ENCODE measurements at places on chromosomes 7 and 10. TPM values are rescaled to one million over a fixed set of nuclear protein-coding genes. Genes with fewer than 3 reads are reported as not detected.

Gene STARD3NL
- 60.5 TPM for polyA plus RNA-seq

DNA sequence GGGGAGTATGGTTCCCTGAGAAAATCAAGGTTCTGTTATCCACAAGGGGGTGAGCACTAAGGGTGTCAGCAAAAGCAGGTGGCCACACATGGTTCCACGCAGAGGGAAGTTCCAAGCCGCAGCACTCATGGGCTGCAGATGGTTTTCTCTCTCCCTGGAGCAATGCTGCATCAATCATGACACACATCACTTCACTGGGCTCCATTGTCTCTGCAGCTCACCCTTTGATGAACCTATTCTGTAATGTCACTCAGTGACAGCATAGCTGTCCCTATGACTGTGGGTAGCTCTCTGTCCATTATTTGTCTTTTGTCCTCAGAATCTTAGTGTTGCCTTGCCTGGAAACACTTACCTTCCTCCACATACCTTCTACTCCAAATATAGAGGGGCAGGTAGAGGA is 34.8 kb downstream of the LRRC18 start:
- DNase-seq = no peak

DNA sequence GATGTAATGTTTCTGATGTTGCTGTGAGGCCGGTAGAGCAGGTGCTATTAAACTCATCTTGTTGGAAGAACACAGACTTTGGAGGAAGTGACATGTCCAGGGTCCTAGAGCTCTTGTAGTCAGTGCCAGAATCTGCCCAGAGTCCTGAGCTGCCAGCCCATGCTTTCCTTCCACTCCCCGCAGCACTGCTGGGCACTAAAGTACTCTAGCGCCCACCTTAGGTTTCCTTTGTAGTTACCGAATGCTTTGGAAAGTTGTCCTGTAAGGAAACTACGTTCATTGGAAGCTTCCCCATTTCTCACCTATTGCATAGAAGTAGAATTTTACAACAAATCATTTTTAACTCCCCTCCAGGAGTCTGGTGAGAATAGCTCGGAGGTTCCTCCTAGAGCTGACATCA is 11.0 kb downstream of the ZNF862 start:
- DNase-seq = no peak

- no peak for DNase-seq
Observed at GRCh38 chr7:39921506-39922175, 28.4 kb upstream of the CDK13 start.

Gene PLCE1
- 36.6 TPM for polyA plus RNA-seq

DNA sequence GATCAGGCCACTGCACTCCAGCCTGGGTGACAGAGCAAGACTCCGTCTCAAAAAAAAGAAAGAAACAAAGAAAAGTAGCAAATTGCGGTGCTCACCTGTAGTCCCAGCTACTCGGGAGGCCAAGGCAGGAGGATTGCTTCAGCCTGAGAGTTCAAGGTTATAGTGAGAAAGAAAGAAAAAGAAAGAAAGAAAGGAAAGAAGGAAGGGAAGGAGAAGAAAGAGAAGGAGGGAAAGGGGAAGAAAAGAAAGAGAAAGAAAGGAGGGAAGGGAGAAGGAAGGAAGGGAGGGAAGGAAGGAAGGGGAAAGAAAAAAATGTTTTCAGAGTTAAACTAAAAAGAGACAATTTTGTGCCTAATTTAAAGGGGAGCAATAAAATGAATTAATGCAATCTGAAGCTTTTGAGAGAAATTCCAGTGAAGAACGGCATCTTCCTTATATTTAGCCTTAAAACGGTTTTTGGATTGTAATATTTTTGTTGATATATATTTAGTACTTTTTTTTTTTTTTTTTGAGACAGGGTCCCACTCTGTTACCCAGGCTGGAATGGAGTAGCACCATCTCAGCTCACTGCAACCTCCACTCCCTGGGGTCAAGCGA is 47.4 kb upstream of the RSBN1L start:
- no peak for DNase-seq

Gene ACTL6B
- 0.22 TPM for polyA plus RNA-seq

GRCh38 chr7:151395036-151395367 is 14.8 kb downstream of the WDR86 start:
- no peak for DNase-seq

- no peak for DNase-seq
Observed at GRCh38 chr7:43204081-43204480, 91.6 kb downstream of the HECW1 start.

DNA sequence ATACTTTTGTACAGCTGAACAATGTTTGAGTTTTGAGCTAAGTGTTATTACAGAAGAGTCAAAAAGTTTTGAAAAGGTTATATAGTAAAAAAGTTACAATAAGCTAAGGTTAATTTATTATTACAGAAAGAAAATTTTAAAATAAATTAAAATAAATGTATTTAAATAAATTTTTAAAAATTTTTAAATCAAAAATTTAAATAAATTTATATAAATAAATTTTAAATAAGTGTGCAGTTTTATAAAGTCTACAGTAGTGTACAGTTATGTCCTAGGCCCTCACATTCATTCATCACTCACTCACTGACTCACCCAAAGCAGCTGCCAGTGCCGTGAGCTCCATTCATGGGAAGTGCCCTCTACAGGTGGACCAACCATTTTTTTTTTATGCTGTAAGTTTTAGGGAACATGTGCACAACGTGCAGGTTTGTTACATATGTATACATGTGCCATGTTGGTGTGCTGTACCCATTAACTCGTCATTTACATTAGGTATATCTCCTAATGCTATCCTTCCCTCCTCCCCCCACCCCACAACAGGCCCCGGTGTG is 462.9 kb upstream of the ZMIZ1 start:
- no peak for DNase-seq

Gene AMZ1
- polyA plus RNA-seq = 0.16 TPM

GRCh38 chr7:158087196-158087595 is 500.4 kb downstream of the PTPRN2 start:
- no peak for DNase-seq

DNA sequence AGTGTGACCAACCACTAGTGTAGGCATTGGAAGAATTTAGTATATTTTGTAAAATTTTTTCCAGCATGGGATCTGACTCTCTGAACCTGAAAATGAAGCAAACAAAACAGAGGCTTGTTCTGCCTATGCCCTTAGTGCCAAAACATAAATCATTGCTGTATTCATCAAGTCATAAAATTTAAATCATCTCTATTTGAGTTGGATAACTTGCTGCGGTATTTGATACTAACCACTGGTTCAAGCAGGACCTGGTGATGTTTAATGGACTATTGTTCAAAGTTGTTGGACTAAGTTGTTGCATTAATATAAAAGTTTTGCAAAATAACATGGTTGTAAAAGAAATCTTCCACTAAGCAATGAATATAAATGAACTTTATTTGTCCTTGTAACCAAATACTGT is 19.8 kb upstream of the RPA3 start:
- no peak for DNase-seq

Gene CCDC3
- polyA plus RNA-seq = 13.8 TPM

Gene SPDYE6
- 0.16 TPM for polyA plus RNA-seq

Gene ELN
- 118 TPM for polyA plus RNA-seq

Gene ABCB4
- polyA plus RNA-seq = 2.6 TPM

DNA sequence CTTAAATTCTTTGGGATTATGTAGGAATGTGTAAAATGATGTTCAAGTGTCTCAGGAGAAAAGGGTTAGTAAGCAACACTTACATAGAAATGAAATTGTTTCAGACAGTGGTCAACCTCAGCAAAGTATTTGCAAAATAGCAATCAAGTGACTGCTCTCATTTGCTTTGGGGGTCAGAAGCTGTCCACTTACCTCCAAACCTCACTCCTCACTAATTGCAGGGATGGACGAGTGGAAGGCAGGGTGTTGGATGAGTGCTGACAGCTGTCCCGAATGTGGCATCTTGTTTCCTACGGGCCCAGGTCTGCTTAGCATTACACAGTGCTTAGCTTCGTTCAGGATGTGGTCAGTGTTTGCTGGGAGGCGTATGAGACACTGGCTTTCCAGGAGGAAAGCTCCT is 437.0 kb downstream of the SUGCT start:
- DNase-seq = no peak

Gene MOGAT3
- polyA plus RNA-seq = 1.4 TPM

DNA sequence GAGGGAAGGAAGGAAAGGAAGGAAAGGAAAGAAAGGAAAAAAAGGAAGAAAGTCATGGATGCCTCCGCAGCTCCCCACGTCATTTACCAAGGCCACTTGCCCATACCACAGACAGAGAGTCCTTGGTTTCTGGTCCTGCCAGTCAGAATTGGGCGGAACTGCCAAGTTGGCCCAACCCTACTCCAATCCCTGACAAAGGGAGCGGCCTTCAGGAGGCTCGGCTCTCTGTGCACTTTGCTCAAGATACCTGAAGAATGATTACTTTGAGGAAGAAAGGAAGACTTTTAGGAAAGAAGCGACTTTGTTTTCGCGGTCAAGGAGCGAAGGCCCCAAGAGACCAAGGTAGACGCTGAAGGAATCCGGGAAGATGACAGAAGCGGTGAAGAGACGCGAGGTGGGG is 49.1 kb upstream of the FXYD4 start:
- DNase-seq = no peak

Gene MXI1
- 41.7 TPM for polyA plus RNA-seq

GRCh38 chr10:780536-781524 is 91.4 kb upstream of the DIP2C start:
- no peak for DNase-seq

DNA sequence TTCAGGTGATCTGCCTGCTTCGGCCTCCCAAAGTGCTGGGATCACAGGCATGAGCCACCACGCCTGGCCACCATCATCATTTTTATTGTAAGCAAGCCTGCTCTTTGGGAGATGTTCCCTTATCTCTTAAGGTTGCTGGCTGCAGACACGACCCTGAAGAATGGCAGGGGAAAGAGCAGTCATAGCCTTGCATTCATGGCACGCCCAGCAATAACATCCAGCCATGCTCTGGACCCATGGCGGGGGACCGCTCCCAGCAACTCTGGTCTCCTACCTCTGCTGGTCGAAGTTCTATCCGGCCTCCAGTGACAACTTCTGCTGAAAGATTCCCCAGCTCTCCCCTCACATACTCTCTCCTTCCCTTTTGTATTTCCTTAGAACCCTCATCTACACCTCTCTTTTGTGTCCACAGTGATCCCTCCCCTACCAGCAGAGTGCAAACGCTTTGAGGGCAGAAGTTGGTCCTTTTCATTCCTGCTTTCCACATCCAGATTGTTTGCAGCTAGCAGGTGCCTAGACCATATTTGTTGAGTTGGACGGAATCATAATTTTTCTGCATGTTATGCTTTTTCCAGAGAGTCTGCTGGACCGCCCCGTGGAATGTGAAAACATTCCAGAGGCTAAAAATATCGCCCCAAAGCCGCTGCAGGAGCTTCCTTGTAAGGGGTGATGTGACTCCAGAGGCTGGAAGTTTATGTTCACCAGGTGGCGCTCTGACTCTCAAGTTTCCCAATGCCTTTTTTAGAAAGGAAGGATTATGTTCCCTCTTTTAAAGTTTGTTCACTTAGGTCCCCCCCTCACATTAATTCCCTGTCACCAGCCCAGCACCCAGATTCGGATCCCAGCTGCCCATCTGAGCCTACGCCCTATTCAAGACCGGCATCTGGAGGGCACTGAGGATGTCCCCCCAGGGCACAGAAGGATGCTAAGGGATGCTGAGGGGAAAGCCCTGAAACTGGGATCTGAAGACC is 4.3 kb upstream of the MARVELD1 start:
- DNase-seq = no peak

DNA sequence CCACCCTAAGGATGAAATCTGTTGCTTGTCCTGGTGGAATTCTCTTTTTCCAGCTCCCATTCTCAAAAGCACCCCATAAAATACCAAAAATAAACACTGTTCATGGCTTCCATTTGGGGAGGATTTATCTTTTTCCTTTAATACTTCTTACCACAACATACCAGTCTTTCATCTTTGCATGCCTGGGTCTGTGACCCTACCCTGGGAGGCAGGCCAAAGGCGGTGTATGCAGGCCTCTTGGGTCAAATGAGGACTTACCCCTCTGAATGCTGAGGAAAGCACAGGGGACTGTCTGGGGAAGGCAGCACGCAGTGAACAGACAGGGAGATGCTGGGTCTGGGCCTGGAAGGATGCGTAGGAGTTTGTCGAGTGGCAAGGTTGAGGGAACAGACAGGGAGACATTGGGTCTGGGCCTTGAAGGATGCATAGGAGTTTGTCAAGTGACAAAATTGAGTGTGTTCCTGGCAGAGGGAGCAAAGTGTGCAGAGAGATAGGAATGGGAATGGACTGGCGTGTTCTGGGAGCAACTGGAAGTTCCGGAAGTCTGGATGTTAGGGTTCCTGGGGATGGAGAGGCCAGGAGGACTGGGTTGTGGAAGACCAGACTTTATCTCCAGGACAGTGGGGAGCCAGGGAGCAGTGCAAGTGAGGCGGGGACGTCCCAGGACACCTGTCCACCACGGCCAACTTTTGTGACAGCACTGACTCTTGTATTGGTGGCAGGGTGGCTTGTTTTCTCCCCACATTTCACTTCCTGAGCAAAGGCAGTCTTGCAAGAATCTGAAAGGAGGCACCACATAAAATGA is 40.8 kb downstream of the MYL10 start:
- no peak for DNase-seq

DNA sequence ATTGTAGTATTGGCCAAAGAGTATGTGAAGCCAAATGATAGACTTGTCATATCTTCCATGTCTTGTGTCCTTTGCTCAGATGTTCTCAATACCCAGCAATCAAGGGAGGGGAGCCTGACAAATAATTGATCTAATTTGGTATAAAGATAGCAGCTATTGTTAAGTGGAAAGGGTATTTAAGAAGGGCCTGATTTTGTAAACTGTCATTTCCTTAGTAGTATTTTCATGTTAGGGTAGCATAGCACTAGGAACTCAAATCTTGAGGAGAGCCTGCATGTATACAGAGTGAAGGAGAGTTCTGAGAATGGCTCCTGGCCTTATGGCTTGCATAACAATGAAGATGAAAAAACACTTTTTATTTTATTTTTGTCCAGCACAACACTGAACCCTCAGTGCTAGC is 53.1 kb downstream of the GNAI1 start:
- no peak for DNase-seq

GRCh38 chr7:73350306-73351068 is 22.5 kb downstream of the FKBP6 start:
- DNase-seq = no peak

GRCh38 chr7:7177044-7177517 is 5.3 kb upstream of the C1GALT1 start:
- DNase-seq = no peak

Gene ZNF425
- 6.7 TPM for polyA plus RNA-seq

Gene POLR2J2
- polyA plus RNA-seq = 1.2 TPM

Gene HACD1
- 15.3 TPM for polyA plus RNA-seq

DNA sequence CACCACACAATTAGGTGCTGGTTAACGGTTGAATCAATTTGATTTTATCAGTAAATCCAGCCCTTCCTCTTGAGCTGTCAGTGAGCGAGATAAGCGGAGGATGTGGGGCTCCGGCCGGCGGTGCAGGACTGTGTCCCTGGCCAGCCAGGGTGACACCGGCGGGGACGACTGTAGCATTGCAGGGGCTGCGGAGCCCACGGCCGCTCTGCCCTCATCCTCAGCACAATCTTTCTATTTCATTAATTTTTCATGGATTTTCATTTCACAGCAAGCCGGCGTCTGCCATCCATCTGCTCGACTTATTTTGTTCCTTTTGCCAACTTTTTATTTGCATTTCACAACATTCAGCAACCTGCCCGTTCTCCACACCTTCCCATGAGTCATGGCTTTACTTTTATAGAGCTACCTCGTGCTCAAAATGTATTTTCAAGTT is 4.7 kb downstream of the ADARB2 start:
- DNase-seq = no peak
